ENCODE measurements at places on chromosomes 1 and 21.

DNA sequence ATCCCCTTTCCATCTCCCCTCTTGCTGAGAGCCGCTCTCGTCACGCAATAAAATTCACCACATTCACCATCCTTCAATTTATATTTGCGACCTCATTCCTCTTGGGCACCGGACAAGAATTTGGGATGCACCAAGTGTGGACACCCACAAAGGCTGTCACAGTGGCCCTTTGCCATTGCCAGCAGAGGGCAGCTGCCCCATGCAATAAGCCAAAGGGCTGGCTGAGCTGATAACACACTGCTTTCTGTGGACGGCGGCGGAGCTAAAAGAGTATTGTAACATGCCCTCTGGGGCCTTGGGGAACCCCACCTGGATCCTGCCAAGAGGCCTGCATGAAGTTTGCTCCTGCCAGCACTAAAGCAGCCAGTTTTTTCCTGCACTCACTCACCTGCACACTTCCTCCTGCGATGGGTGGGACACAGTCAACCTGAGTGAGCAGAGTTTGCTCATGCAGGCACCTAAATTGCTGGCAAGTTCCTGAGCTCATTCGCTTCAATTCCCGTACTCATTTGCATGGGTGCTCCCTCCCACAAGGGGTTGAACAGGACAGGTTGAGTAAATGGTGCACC, 792.3 kb upstream of the ADAMTS5 start:
- DNase-seq, result no peak

GRCh38 chr1:151737026-151737425, 15.7 kb downstream of the RIIAD1 start:
- no peak for DNase-seq

DNA sequence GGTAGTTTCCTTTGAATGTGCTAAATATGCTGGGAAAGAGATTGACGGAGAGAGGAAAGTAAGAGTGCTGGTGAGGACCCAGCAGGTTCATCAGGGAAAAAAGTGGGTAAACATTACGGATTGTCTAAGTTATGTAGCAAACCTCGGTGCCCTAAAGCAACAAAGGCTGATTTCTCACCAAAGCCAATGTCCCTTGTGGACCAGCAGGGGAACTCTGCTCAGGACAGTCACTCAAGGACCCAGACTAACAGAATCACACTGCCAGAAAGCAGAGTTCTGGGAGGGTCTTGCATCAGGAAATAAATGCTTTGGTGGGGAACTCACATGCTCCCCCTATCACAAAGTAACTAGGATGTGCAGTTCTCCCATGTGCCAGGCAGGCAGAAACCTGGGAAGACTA, 1.7 kb upstream of the IKBKE start:
- DNase-seq, result no peak

GRCh38 chr1:178933709-178934490, 63.0 kb upstream of the ANGPTL1 start:
- no peak for DNase-seq

All from CD4-positive, alpha-beta T cell treated with Interleukin-10 for 1 hour (primary cell).